Activated naive CD4-positive, alpha-beta T cell (primary cell): ENCODE measurements at places on chromosomes 1 and 21.

DNA sequence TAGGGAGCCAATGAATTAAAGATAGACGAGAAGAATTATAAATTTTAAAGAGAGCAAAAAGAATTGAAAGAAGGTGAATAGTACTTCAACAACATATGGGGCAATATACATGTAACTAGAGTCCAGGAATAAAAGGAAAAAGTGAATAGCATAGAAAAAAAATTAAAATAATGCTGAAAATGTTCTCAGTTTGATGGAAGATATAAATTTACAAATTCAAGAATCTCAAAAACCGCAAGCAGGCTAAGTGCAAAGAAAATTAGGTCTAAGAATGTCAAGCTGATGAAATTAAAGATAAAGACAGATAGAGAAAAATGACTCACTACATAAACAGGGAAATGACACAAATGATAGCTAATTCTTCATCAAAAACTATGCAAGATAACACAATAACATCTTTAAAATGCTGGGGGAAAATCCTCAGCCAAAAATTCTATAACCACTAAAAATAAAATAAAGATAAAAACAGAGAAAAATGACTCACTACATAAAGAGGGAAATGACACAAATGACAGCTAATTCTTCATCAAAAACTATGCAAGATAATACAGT lies 326.3 kb downstream of the TBX15 start:
- no peak for DNase-seq

- DNase-seq, result no peak
Measured at GRCh38 chr1:183783767-183784637, 20.9 kb upstream of the RGL1 start.

DNA sequence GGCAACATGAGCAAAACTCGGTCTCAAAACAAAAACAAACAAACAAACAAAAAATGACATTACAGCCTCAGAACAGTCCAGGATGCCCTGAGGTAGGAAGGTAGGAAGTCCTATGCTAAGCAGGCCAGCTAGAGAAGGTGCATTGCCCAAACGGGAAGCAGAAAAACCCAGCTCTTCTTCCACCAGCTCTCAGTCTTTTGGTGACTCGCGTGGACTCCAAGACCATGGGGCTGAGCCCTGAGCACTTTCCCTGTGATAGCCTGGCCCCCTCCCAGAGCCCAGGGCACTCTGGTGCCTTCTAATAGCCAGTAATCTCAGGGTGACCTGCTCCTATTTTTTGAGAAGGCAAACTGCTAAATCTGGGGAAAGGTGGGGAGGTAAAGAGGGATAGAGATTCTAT lies 16.1 kb downstream of the PHLDA3 start:
- DNase-seq, result no peak

DNA sequence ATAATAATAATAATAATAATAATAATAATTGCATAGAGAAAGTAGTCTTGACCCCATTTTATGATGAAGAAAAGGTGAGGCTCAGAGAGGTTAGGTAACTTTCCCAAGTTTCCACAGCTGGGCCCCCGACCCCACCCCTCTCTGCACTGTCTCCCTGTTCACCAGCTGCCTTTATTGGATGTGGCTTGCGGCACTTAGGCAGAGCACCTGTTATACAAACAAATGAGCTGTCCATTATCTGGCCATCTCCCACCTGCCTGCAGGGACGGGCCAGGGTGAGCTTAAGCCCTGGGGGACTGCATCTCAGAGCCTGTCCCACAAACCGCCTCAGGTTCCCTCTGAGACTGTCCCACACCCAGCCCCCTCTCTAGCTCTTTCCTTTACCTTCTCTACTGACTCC lies 10.1 kb upstream of the EFNA1 start:
- no peak for DNase-seq

GRCh38 chr1:203858055-203858454 lies 3.3 kb upstream of the SNRPE start:
- no peak for DNase-seq

- no peak for DNase-seq
Measured at GRCh38 chr1:87905651-87906050, 577.0 kb downstream of the LMO4 start.

- no peak for DNase-seq
Measured at GRCh38 chr1:37068260-37068659, 33.9 kb upstream of the GRIK3 start.

DNA sequence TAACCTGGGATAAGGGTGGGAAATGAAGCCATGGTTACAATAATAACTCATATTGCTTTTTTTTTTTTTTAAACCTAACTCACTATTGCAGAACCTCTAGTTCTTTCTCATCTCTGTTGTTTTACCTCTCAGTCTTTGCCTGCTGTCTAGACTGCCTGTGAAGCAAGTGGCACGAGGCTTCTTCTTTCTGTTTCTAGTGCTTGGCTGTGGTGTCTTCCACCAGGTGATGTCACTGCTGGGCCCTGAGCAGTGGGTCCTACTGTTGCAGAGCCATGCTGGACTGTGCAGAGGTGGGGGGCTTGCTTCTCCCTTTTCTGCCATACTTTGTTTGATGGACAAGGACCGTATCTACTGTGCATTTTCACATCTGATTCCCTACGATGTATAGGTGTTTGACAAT lies 51.7 kb downstream of the ZNF326 start:
- DNase-seq, result no peak

DNA sequence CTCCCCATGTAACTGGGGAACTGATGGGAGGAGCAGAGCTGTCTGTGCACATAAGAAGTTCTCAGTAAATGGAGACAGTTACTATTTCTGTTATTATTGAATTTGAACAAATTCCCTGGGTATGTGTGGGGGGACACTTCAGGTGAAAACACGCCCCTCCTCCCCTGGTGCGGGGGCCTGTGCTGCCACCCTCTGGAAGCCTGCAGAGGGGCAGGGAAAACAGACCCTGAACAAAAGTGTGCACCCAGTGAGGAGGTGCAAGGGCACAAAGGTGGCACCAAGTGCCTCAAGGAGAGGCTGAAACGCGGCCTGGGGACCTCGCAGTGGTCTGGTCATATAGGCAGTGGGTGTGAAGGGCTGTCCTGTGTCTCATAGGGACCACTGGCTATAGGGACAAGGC lies 18.2 kb upstream of the NADK start:
- DNase-seq, result no peak

DNA sequence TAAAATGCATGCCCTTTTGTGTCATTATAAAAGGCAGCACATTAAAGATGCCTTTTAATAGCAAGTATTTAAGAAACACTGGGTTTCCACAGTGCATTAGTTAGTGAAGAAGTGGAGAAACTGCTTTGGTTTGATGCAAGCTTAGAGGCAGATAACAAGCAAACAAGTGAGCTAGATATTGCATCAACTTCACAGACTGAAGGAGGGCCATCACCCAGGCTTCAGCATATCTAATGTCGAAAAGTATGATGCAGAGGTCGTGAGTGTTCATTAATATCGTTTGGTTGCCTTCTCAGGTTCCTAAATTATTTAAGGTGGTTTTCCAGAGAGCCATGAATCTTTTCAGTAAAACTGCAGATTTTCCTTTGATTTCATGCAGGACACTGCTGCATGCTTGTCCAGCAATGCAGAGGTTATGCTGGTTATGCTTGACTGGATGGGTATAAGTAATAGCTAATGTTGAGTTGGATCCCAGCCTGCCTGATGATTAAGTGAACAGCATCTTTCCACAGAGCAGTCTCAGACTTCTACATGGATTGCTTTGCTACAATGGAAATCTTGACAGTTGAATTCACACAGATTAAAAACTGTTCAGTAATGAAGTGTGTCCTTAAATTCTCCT lies 69.7 kb upstream of the IPO9 start:
- no peak for DNase-seq

DNA sequence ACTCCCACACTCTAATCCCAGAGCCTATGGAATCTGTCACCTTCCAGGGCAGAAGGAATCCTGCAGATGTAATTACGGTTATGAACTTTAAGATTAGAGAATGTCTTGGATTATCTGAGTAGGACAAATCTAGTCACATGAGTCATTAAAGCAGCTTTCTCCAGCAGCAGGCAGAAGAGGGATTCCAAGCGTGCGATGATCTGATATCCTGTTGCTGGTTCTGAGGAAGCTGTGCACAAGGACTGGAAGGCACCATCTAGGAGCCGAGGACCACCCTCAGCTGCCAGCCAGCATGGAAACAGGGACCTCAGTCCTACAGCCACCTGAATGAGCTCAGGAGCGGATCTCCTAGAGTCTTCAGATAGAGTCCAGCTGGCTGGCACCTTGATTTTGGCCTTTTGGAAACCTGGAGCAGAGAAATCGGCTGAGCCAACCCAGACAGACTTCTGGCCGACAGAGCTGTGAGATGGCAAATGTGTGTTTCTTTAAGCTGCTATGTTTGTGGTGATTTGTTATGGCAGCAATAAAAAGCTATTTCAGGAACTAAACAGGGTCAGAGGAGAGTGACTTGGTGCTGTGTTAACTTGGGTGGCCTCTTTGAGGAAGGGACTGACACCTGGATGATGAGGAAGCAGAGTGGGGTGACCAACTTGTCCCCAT lies 34.5 kb downstream of the LRRN2 start:
- no peak for DNase-seq

DNA sequence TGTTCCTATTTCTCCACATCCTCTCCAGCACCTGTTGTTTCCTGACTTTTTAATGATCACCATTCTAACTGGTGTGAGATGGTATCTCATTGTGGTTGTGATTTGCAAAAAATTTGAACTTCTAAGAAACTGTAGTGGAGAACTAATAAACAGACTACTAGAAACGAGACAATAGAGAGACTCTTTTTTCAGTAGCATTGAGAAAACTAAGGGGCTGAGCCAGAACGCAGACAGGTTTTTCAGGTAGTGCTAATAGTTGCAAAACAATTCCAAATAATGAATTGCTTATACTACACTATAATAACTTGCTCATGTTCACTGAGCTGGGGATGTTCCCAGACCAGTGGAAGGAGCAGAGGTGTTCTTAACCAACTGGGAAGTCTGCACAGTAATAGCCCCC lies 98.8 kb upstream of the DPH5 start:
- DNase-seq, result no peak

GRCh38 chr1:99539131-99539530 lies 106.8 kb upstream of the PALMD start:
- DNase-seq, result no peak

GRCh38 chr1:197910120-197910991 lies 6.8 kb upstream of the LHX9 start:
- DNase-seq, result no peak

- DNase-seq, result no peak
Measured at GRCh38 chr21:32094804-32095203, 184.0 kb downstream of the MIS18A start.

DNA sequence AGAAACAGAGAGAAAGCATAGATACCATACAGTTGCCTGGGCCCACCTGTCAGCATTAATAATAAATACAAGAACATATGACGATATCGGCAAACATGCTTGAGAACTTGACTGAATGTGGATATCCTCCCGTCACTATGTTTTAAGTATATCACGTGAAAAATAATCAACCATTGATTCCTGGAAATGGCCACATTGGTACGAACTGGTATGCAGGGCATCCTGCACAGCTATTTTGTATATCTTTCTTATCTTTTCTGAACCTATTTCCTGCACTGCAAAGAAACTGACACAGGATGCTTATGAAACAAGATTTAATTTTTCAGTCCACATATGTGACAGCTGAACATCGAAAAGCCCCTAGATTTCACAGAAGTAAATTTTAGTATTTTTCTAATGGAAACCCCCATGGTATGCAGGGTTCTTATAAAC lies 22.8 kb upstream of the RGS1 start:
- DNase-seq, result no peak

- DNase-seq, result no peak
Measured at GRCh38 chr1:51636764-51637522, 20.1 kb downstream of the OSBPL9 start.

- no peak for DNase-seq
Measured at GRCh38 chr1:189158155-189158554, 1319.5 kb downstream of the BRINP3 start.

DNA sequence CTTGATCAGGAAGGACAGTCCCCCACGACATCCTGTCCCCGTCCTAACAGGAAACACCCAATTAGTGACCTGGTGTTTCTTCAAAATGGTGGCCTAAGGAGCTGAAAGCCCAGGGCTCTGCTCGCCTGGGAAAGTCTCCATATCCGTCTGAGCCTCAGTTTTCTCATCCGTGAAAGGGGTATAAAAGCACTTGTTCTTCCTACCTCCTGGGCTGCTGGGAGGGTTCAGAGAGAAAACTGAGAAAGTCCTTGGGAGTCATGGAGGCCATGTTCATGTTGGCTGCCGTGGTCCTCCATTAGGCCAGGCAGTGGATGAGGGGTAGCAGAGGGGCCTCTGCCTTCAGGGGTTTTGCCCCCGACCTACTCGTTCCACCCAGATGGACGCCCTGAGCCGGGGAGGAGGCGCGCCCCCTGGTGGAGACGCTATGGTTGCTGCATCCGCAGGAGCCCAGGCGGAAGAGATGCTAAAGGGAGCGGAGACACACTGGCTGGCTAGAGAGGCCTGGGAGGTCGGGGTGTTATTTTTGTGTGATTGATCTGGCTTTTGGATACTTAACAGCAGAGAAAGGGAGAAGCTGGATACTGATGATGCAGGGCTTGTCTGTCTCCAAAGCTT lies 113.5 kb downstream of the PRDM2 start:
- DNase-seq, result peak; percentile 35

DNA sequence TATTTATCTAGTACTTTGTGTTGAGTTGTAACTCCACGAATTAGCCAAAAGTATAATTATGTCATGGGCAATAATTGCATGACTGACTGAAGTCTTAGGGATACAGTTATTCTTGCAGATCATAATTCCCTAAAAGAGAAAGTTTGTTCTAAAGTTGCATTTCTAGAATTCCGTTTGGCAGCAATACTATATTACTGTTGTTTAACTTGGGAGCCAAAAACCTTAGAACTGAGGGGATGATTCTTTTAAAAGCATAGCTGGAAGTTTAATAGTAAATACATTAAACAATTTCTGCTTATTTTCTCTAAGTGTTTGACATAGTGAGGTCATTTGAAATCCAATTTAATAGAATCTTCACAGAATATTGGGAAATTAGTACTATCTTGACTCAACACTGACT lies 356.4 kb upstream of the ADAMTS5 start:
- DNase-seq, result no peak

DNA sequence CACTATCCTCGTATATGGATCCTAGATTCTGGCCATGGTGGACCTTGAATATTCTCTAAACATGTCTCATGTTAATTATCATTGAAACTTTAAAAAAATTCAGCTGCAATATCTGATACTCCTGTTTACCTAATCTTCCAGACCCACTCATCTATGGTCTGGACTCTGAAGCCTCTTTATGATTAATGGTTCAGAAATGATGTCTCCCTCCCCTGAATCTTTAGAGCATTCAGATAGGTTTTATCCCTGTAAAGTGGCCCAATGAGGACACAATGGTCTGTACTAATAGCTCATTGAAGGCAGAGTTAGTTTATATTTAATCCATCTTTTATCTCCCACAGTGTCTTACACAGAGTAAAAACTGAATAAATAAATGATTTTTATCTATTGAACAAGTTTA lies 53.0 kb upstream of the DUSP10 start:
- no peak for DNase-seq

GRCh38 chr1:162892906-162893611 lies 32.1 kb upstream of the CCDC190 start:
- no peak for DNase-seq

GRCh38 chr21:41678016-41678923 lies 88.6 kb downstream of the RIPK4 start:
- DNase-seq, result no peak
